Activated CD4-positive, alpha-beta T cell treated with anti-CD3 and anti-CD28 coated beads, Interleukin-2, amount 10 ng/mL, durations not matched to agents 7 days and 5 days (primary cell): ENCODE measurements at places on chromosomes 4 and X. TPM values are rescaled to one million over a fixed set of nuclear protein-coding genes. Genes with fewer than 3 reads are reported as not detected.

ALB gene
- total RNA-seq, result not detected

CT45A5 gene
- not detected for total RNA-seq

- DNase-seq, result no peak
Observed at GRCh38 chr4:62023633-62024032, 823.5 kb downstream of the ADGRL3 start.

DNA sequence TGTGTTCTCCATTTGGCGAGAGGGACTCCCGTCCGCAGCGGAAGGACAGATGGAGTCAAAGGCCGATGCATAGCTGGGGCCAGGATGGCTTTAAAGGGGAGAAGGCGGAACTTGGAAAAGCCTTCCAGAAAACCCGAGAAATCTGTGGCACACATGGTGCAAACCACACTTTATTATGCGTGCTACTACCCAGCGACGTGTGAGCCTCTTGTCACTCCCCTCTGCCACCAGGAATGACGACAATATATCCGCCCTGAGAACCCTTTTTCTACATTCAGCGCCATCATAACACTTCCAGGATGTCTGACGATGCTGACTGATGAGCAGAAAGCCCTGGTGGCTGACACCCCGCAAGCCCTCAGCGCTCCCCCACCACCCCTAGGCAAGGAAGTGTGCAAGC is 689 bp upstream of the DCHS2 start:
- no peak for DNase-seq

GRCh38 chrX:152912106-152912505 is 14.2 kb downstream of the ZNF185 start:
- no peak for DNase-seq

DNA sequence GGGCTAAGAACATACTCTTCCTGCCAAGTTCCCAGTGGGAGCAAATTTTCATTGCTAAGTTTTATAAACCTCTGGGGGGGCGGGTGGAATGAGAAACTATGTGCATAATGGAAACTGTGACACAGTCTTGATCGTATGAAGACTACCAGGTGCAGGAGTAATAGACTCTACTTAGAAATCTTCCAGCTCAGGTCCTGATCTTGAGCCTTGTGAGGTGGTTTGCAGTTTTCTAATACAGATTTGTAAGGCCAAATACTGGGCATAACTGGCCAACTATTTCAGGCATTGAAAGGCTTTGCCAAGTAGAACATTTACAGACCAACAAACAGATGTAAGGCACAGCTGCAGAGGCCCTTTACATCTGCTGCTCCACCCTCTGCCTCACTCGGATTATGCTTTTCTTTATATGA is 89.7 kb upstream of the CBR4 start:
- DNase-seq, result no peak

GRCh38 chr4:40232610-40233009 is 35.8 kb downstream of the RHOH start:
- DNase-seq, result no peak

DNA sequence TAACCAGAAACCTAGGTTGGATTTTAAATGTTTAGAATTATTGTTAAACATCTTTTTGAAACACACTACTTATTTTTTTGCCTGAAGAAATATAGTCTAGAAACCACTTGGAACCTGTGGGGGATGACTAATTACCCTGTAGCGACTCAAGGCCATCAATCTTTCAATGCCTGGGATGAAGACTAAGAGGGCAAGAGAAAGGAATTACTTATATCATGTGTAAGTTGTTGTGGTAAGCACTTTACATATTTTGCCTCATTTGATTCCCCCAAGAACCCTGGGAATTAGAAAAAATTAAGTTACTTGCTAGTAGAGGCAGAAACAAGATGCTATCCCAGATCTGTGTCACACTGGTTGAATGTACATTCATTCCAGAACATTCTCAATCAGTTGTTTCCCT is 170.9 kb upstream of the GRIA3 start:
- DNase-seq, result no peak

GRCh38 chrX:41491267-41492004 is 44.3 kb downstream of the NYX start:
- no peak for DNase-seq

- no peak for DNase-seq
Observed at GRCh38 chr4:83866834-83867621, 331.1 kb downstream of the GPAT3 start.
